Putamen (tissue), 1 donor: ENCODE measurements at places on chromosomes 6 and 20.

GRCh38 chr6:52474173-52474572 is 54.0 kb downstream of the EFHC1 start:
- DNase-seq, result no peak

DNA sequence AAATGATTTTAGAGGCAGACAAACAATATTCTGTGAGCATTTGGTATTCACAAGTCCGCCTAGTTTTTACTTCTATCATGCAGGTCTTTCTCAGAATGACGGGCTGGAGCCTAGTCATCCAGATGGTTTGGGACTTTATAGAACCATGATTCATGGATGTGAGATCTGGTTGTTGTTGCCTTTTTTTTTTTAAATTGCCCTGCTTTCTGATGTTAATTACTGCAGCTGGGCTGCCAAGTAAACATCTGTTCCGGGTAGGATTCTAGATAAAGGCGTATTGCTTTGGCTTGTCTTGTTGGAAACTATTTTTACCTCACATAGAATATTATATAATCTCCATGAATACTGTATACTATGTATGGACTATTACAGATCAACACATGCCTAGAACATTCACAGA is 58.1 kb downstream of the RNF217 start:
- DNase-seq, result no peak

- DNase-seq, result no peak
Measured at GRCh38 chr20:25047766-25048165, 10.2 kb downstream of the ACSS1 start.

- no peak for DNase-seq
Measured at GRCh38 chr6:13668291-13668928, 43.2 kb downstream of the RANBP9 start.

- no peak for DNase-seq
Measured at GRCh38 chr20:47710665-47711045, 74.6 kb downstream of the SULF2 start.

DNA sequence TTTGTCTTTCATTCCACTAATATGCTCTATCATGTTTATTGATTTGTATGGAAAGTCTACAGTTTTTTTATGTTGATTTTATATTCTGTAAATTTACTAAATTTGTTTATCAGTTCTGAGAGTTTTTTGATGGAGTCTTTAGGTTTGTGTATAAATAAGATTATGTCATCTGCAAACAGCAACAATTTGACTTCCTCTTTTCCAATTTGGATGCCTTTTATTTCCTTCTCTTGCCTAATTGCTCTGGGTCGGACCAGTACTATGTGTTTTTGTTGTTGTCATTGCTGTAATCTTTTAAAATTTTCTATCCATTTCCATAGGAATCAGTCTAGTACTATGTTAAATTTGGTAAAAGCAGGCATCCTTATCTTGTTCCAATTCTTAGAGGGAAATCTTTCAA is 31.5 kb upstream of the POLR1H start:
- DNase-seq, result no peak

DNA sequence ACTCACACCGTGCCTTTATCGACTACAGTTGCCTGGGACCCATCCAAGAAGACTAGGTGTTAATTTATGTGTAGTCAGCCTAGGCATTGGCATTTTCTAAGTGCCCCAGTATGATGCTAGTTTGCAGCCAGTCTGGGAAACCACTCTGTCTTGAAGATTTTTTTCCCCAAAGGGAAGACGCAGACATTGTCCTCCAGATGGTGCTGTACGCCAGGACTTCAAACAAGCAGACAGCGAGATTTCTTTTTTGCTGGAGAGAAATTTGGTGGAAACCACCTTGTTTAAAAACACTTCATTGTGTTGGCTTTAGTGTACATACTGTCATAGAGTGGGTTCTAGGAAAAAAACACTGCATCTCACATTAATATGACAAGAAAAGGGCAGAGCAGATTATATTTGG is 30.0 kb downstream of the ALDH5A1 start:
- peak; percentile 35 for DNase-seq

DNA sequence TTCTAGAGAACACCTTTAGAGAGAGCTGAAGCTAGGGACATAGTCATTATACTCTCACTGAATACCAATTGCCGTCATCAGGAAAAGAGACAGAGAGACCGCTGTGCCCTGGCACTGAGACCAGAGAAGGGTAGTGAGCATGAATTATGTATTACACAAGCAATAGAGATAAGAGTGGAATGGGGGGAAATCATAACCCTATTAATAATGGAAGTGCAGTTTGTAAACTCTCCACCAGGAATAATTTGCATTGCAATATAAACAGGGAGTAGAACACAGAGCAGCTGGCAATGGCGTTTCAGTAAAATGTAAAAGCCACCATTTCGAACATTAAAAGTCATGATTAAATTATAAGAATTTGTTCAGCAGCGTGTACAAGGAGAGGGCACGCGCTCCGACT is 244.5 kb downstream of the MAFB start:
- DNase-seq, result no peak
